ENCODE measurements at places on chromosomes 2 and 18.
A peak's percentile ranks its signal among the peaks of the same experiment; 100 is the strongest.

DNA sequence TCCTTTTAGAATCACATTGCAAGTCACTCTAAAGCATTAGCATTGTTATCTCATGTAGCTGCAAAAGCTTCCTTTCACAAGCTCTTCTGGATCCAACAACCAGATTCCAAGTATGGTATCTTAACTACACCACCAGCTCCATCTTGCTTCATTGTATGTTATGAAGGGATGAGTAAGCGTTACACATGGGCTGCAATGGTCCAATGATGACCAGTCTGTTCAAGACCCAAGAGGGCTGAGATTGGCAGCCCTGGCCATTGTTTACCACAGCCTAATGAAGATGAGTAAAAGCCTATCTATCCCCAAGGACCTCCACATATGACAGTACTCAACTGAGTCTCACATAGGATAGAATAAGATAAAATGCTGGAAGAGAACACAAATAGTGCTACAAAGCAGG lies 6.3 kb downstream of the CFLAR start:
- no peak for DNase-seq

- DNase-seq, result no peak
Measured at GRCh38 chr18:379681-380330, 112.0 kb upstream of the THOC1 start.

- DNase-seq, result no peak
Measured at GRCh38 chr18:30748541-30748940, 294.0 kb downstream of the DSC3 start.

GRCh38 chr2:67752969-67753368 lies 309.8 kb downstream of the C1D start:
- DNase-seq, result no peak

DNA sequence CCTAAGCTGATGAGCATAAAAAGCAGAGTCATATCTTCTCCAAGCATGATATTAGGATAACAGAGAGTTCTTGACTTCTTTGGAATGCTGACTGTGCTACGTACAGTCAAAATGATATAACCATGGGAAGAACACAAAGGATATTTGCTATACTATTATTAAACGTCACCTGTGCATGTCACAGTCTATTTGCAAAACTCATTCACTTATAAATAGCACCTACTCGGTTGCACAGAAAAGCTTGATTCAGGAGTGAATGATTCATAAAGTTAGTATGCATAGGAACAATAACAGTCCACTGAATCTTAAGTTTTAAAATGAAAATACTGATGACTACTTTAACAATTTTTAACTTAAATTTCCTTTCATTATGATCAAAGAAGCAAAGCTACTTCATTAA lies 83.3 kb downstream of the SP3 start:
- DNase-seq, result no peak

DNA sequence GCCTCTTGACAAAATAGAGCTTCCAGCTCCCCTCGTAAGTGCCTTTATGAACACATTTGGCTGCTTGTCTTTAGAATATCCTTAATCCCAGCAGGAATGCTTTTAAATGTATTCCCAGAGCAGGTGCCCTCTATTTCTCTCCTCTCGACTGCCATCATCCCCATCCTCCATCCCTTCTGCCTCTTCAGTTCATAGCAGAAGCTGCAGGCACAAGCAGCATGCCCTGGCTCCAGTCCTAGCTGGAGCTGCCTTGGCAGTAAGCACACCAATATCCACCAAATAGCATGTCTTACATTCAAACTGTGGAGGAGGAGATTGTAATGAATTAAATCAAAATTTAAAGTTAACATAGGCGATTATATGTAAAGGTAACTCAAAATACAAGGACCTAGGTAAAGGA lies 891.3 kb upstream of the SLC39A10 start:
- no peak for DNase-seq

- peak; percentile 79 for DNase-seq
Measured at GRCh38 chr2:23745726-23746105, 181.2 kb downstream of the ATAD2B start.

DNA sequence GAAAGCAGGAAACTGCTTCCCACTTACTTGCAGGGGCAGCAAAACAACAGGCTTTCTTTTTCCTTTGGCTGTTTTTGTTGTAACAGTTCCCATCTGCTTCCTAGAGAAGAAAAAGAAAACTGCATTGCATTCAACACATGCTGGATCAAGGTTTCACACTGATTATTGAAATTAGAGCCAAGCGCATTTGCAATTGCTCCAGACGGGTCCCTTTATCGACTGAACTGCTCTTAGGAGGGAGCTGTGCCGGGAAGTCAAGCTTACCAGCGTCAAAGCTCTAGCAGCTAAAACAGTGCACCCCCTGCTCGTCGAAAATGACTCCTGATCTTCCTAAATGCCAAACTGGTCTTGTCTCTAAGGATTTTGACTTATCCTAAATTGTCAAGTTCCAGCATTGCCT lies 164.0 kb upstream of the SESTD1 start:
- no peak for DNase-seq

DNA sequence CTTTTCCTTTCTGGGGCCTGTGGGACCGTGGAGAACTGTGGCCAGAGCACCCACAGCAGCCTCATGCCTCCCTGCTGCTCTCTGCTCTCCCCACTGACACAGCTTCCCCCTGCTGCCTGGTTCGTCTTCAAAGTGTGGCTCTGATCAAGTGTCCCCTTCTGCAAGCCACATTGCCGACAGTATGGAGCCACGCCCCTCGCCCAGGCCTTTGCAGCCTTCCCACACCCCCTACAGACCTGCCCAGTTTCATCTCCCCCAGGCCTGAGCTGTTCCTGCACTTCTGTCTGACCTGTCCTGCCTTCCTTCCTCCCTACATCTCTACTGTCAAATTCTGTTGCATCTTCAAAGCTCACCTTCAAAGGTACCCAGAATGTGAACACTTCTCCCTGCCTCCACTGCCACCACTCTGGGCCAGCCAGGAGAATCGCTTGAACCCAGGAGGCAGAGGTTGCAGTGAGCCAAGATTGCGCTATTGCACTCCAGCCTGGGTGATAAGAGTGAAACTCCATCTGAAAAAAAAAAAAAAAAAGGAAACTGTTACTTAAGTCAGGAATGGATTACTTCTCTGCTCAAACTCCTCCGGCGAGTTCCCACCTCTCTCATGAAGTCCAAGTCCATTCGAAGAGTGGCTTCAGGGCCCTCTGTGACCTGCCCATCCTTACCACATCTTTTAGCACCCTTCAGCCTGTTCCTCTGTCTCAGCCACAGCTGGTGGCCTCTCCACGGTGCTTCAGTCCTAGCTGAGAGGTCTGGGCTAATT lies 29.0 kb upstream of the CATIP start:
- no peak for DNase-seq

GRCh38 chr2:11762799-11763461 lies 16.5 kb downstream of the LPIN1 start:
- DNase-seq, result no peak

- no peak for DNase-seq
Measured at GRCh38 chr2:48337871-48338270, 192.1 kb upstream of the STON1 start.

DNA sequence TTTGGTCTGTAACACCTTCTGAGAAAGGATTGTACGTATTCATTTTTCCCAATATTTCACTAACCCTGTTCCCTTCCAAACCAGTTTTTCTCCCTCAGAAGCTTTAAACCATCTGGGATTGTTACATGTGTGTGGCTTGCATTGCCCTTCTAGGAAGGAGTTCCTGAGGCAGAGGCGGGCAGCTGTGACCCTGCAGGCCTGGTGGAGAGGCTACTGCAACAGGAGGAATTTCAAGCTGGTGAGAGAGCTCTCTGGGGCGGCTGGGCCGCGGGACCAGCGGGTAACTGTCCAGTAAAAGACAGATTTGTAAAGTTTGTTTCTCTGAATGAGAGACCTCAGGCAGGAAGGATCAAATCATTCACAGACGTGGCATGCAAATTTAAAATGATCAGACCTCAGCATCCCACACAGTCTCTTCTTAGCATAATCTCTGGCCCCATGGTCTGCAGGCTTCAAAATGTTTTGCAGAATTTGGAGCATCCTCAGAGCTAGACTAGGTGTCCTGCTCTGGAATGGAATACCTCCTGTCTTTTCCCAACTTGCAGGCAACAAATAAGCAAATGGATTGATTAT lies 40.2 kb upstream of the GPR17 start:
- no peak for DNase-seq

DNA sequence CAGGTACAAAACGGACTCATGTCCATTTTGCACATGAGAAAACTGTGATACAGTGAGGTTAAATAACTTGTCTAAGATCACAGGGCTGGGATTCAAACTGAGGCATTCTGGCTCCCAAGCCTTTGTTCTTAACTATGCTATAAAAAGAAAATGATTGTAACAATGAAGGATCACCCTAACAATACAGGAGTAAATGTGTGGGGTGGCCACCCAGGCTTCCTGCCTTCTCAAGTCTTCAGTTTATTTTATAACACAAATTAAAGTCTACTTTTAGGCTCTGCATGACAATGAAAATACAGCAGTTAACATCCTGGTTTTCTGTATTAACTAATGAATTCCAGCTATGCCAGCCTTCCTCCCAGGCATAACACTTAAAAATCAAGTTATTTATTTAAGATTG lies 7.6 kb downstream of the WDFY1 start:
- DNase-seq, result no peak

- no peak for DNase-seq
Measured at GRCh38 chr2:109174626-109175349, 45.8 kb downstream of the SH3RF3 start.

DNA sequence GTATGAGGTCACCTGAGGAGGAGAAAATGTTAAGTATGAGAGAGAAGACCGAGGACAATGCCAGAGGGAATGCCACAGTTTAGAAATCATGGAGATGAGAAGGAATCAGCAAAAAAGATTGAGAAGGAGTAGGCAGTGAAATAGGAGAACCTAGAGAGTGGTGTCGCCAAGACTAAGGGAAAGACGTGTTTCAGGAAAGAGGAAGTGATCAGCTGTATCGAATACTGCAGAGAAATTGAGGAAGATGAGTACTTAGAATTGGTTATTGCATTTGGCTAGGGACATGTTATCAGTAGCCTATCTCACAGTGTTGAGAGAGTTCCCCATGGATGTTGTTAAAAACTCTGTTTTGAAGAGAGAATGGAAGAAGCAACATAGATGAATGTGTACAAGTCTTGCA lies 112.3 kb downstream of the GALNT1 start:
- no peak for DNase-seq

GRCh38 chr2:39490586-39490985 lies 53.5 kb upstream of the MAP4K3 start:
- no peak for DNase-seq

- no peak for DNase-seq
Measured at GRCh38 chr18:69843015-69843414, 104.7 kb downstream of the CD226 start.

DNA sequence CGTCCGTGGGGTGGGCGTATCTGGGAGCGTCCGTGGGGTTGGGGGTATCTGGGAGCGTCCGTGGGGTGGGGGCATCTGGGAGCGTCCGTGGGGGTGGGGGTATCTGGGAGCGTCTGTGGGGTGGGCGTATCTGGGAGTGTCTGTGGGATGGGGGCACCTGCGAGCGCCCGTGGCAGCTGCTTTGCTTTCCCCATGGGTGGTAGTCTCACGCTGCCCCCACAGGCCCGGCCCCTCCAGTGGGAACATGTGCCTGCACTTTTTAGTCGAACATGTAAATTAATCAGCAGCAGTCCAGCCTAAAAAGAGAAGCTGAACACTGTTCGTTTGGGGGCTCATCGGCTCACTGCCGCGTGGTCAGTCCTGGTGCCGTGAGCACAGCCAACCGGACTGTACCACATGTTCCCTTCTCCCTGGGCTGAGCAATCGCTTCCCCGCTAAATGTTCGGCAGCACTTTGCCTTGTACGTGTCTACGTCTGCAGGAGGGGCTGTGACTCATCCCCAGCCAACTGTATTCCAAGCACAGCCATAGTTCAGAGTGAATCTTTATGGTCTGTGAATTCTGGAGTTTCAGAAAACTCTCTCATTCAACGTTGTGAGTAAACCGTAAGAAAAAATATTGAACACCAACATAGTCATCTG lies 271.5 kb downstream of the AGAP1 start:
- DNase-seq, result no peak

DNA sequence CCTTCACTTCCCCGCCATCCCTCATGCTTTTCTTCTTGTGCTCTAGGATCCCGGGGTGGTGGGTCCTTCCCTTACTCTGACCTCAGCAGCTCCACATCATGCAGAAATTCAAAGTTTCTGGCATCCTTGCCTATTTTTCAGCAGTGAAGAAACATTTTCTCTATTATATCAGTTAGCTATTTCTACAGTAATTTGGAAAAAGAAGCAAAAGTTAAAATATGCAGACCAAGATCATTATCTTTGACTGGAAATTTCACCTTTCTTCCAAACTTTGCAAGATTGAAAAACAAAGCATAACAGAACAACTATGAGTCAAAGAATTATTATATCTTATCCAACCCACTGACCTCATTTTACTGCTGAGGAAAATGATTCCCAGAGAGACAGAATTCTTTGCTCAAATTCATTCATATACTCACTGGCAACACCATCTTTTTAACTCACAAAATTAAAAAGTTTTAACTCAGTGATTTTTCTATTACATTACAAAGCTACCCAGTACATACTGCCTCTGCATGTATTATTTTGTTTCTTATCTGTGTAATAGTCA lies 40.5 kb downstream of the ANTXR1 start:
- no peak for DNase-seq

DNA sequence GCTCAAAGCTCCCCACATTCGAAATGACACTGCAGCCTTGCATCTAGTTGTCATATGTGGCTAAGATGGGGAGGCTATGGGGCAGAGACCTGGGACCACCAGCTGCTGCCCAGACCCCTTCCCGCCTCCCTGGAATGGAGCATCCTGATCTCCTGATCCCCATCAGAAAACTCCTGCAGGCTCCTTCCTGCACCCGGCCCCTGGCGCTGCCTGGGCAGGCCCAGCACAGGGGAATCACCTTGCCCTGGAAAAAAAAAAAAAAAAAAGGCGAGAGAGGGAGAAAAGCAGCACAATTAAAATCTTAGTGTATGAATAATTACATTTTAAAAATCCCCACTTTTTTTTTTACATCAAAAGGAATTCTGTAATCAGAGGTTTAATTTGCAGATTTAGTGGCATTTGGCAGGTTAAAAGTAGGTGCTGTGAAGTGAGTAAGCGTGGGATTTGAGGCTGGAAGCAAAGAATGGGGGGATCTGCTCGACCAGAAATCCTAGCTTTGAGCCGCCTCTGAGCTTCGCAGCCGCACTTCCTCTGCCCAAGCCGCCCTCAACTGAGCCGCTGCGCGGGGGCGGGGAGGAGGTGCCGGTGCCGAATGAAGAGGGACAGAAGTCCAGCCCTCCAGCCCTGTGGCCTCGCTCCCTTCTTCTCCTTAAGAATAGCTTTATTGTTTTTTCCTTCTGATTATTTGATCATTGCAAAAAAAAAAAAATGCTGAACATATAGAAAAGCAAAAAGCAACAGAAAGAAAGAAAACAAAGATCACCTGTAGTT lies 30.0 kb downstream of the THNSL2 start:
- no peak for DNase-seq

- DNase-seq, result no peak
Measured at GRCh38 chr2:65630643-65631042, 198.2 kb upstream of the SPRED2 start.

GRCh38 chr2:96596596-96596995 lies 41.5 kb downstream of the KANSL3 start:
- DNase-seq, result no peak

DNA sequence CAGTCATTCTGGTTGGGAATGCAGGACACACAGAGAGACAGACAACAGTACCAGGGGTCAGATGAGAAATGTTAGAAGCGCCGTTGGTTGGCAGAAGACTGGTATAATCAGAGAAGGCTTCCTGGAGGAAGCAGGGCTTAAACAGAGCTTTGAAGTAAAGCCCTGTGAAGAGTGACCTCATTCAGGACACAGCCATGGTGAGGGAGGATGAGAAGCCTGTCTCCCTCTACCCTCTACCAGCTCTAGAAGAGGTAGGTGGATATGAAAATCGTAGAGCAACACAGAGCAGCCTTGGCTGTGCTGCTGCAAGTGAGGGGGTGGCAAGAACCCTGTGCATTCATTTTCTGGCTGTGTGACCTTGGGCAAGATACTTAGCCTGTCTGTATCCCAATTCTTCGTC lies 14.2 kb downstream of the TET3 start:
- no peak for DNase-seq

Measured in A673 (cell line).